ENCODE measurements at places on chromosomes 3 and 15. TPM values are rescaled to one million over a fixed set of nuclear protein-coding genes. Genes with fewer than 3 reads are reported as not detected.

DNA sequence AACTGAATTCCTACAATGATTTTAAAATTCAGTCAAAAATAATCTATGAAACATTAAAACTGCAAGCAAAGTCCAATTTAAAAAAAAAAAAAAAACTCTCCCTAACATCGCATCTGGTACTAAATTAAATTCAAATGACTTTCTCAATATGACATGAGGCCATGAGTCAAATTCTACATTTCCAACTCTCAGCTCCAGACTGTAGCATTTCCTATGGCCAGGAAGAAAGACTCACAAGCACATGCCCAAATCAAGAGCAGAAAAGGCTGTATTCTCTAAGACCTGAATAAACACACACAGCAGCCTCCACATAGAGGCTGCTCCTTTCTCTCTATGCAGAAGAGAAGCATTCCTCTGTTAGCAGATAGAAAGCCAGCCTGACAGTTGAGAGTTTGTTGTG, 729.2 kb downstream of the ROBO1 start:
- no peak overlapping the region for H3K27ac ChIP-seq
- H3K4me3 ChIP-seq: no peak overlapping the region
- no peaks in the 10 kb centered on the region for H3K27me3 ChIP-seq
- no peak for DNase-seq

DNA sequence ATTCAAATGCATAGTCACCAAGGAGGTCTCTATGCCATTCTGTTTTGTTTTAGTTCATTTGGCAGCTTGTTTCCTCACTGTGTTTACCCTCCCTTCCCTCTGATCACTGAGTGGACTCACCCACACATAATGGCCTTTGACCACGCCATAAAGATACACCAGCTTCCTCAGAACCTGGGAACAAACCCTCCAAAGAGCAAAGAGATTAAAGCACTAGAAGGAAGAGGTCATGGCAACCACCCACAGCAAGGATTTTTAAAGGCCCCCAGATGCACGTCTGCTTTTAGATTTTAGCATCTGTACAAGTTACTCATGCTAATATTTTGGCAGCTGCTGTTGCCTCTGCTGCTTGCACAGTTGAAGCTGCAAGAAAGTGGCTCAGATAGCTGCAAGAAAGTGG, 47.9 kb upstream of the CADPS start:
- no peak for DNase-seq
- H3K36me3 ChIP-seq: no peaks in the 10 kb centered on the region
- H3K27me3 ChIP-seq: peaks cover 11% of the 10 kb centered on the region

Gene ZNF80
- not detected for total RNA-seq

DNA sequence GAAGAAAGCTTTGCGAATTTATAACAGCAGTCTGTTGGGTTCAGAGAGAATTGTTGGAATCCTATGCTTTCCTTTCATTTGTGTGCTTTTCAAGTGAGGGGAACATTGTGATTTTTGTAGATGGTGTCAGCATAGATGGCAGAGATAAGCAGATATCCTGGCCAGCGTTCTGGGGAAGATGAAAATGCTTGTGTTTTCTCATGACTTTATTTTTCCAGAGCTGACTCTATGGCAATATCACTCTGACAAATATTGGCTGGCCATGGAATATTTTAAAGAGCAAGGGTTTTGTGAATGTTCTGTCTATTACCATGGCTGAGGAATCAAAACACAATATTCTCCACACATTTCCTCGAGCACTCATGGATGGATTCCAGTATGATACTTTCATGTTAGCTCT, 108.8 kb downstream of the MITF start:
- no peak overlapping the region for H3K4me3 ChIP-seq
- H3K4me1 ChIP-seq: no peaks in the 10 kb centered on the region
- no peaks in the 10 kb centered on the region for H3K36me3 ChIP-seq

DNA sequence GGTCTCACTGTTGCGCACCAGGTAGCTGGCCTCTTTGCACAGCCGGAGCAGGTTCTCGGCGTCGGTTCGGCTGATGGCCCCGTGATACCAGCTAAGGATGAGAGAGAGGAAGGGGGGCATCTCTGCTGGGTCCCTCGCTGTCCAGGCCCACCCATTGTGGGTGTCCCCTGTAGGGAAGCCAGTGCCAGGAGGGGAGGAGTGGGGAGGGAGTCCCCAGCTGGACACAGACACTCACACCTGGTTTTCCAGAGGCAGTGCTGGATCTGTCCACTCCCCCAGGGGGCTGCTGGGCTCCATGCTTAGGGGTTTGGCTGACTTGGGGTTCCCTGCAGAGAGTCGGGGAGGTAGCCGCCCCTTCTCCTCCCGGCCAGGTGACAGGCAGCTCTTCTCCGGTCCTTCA, 15.9 kb downstream of the SHF start:
- no peak for DNase-seq
- no peak overlapping the region for H3K4me3 ChIP-seq
- H3K36me3 ChIP-seq: peaks cover 14% of the 10 kb centered on the region
- H3K4me1 ChIP-seq: peaks cover 4% of the 10 kb centered on the region

DNA sequence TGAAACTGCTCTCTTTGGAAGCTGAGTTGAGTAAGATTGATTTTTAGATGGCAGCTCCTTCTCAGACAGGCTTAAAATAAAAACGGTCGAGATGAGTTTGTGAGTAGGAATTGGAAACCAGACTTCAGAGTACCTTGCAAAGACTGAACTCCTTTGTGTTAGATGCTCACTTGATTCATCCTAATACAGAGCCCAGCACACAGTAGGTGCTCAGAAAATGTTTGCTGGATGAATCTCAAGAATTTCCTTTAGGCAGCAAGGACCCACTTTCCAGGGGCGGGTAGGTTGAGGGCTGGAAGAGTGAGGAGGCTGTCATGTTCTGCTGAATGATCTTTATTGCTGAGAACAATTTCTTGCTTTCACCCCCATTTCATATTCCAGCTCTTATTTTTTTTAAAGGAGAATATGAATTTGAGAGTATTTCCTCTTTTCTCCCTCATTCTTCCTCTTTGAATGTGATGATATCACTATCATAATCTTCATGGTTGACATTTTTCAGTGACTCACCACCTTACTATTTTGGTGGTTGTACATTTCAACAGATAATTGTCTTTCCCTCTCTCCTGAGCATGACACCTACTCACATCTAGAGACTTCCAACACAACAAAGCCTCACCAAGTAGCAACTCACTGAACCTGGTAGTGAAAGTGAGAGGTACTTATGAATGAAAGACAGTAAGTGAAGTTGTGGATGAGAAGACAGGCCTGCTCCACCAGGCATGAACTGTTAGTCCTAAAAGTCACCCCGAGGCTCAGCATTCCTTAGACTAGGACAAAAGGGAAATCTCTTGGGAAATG, 113.3 kb downstream of the PDCD6IP start:
- H3K27ac ChIP-seq: no peak overlapping the region
- H3K36me3 ChIP-seq: no peaks in the 10 kb centered on the region
- no peak for DNase-seq
- H3K4me3 ChIP-seq: no peak overlapping the region

- no peaks in the 10 kb centered on the region for H3K4me1 ChIP-seq
- no peak overlapping the region for H3K4me3 ChIP-seq
- H3K36me3 ChIP-seq: no peaks in the 10 kb centered on the region
- no peak overlapping the region for H3K27ac ChIP-seq
These were observed 12.3 kb upstream of the P2RY14 start for GRCh38 chr3:151290673-151291072.

DNA sequence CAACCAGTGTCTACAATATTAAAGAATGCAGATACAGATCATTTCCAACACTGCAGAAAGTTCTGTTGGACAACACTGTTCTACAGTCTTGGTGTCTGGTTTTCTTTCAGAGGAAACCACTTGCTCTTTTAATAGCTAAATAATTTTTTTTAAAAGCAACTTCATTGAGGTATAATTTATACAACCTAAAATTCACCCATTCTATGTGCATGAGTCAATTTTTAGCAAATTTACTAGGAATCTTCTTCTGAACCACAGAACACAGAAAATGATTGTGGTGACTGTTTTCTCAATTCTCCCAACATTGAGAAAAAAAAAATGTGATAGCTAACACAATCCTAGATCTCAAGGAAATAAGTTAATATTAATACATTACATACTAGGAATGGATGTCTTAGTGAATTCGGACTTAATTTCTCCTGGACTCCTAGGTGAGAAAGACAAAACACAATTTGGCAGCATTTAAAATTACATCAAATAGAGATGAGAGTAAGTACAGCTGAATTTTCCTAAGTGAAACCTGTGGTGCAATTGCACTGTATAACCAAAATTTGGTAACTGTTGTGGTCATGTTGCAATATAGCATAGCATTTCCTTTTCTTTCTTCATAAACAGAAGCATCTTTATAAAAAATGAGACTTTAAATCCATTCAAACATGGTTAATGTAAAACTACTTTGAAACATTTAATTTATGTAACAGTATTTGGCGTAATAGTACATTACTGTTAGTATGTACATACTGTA, 15.3 kb upstream of the PLCL2 start:
- DNase-seq: no peak
- H3K27ac ChIP-seq: no peak overlapping the region
- H3K36me3 ChIP-seq: no peaks in the 10 kb centered on the region
- peaks cover 16% of the 10 kb centered on the region for H3K27me3 ChIP-seq
- H3K4me3 ChIP-seq: no peak overlapping the region

Gene CCDC54
- not detected for total RNA-seq

Gene OCA2
- total RNA-seq: 1.4 TPM

DNA sequence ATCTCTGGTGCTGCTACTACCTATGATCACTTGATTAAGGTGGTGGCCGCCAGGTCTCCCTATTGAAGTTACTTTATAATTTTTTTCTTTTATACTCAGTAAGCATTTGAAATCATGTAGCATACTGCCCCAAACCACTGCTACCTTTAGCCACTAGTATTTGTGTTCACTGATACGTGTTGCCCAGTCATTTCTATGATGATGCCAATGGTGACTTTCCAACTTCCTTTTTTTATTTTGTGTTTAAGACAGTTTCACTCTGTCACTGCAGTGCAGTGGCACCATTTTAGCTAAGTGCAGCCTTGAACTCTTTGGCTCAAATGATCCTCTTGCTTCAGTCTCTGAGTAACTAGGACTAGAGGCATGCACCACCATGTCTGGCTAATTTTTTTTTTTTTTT, 598.2 kb downstream of the NAALADL2 start:
- no peak for DNase-seq
- no peak overlapping the region for H3K27ac ChIP-seq
- H3K4me1 ChIP-seq: no peaks in the 10 kb centered on the region
- H3K4me3 ChIP-seq: no peak overlapping the region

GRCh38 chr15:38696109-38696727, 131.6 kb upstream of the RASGRP1 start:
- H3K4me1 ChIP-seq: no peaks in the 10 kb centered on the region
- H3K27me3 ChIP-seq: peaks cover 8% of the 10 kb centered on the region
- no peaks in the 10 kb centered on the region for H3K36me3 ChIP-seq

- DNase-seq: no peak
- H3K36me3 ChIP-seq: peaks cover 39% of the 10 kb centered on the region
- H3K4me1 ChIP-seq: peaks cover 35% of the 10 kb centered on the region
- H3K4me3 ChIP-seq: no peak overlapping the region
- H3K27me3 ChIP-seq: no peaks in the 10 kb centered on the region
- H3K27ac ChIP-seq: no peak overlapping the region
These were observed 238.7 kb upstream of the BHLHE40 start for GRCh38 chr3:4740397-4741105.

DNA sequence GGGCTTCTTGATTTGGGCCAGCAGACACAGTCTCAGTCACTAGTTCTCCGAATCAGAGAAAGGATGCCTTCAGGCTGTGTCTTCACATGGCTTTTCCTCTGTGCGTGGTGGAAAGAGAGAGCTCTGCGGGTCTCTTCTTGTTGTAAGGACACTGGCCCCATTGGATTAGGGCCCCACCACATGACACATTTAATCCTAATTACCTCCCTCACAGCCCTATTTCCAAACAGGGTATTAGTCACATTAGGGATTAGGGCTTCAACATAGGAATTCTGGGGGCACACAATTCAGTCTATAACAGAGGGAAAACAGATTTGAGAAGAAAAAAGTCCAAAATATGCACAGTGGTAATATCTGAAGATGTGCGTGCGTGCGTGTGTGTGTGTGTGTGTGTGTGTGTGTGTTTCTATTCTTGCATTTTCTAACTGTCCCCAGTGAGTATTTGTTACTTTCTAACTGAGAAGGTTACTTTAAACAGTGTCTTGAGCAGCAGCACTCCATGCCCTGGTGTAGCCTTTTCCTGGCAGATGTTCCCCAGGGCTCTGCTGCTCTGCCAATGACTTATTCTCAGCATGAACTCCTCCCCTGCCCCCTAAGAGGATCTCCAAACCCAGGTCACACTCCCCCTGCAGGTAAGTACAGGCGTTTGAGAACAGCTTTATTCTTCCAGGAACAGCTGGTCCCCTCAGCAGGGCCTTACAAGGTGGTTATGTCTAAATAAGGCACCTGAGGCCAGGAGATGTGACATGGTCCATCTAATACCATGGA, 72.9 kb downstream of the RPL39L start:
- no peak for DNase-seq
- peaks cover 33% of the 10 kb centered on the region for H3K36me3 ChIP-seq
- peaks cover 31% of the 10 kb centered on the region for H3K4me1 ChIP-seq
- H3K4me3 ChIP-seq: no peak overlapping the region

Gene CHL1
- 0.59 TPM for total RNA-seq

Gene SLC51B
- total RNA-seq: 1.2 TPM

Gene BRPF1
- total RNA-seq: 22.6 TPM

- peaks cover 3% of the 10 kb centered on the region for H3K36me3 ChIP-seq
- H3K27ac ChIP-seq: no peak overlapping the region
- H3K4me1 ChIP-seq: no peaks in the 10 kb centered on the region
- H3K27me3 ChIP-seq: no peaks in the 10 kb centered on the region
These were observed 215.9 kb downstream of the GBE1 start for GRCh38 chr3:81545572-81545971.

DNA sequence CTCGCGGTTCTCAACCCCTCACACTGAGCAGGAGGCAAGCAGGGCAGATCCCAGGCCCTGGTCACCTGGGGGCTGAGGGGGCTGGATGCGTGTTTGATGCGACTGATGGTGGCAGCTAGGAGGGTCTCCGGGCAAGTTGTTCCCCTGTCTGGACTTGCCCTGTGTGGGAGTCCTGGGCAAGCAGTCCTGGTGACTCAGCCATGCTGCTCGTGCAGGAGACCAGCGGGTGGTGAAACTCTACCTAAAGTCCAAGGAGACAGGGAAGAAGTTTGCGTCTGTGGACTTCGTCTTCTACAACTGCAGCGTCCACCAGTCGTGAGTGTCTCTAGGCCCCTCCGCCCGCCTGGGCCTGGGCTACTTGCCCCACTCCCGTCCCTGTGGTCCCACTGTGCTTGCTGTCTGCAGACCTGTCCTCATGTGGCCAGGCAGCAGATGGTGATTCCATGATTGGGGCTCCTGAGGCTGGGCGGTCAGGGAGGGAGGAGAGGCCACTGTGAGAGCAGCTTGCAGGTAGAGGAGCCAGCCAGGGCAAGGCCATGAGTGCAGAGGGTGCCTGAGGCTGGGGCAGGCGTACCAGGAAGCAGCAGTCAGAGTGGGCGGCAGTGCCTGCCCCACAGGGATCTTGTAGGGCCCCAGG, 23.1 kb downstream of the PLXNA1 start:
- no peaks in the 10 kb centered on the region for H3K36me3 ChIP-seq
- no peak for DNase-seq
- no peaks in the 10 kb centered on the region for H3K27me3 ChIP-seq
- H3K27ac ChIP-seq: no peak overlapping the region
- H3K4me3 ChIP-seq: no peak overlapping the region
- peaks cover 12% of the 10 kb centered on the region for H3K4me1 ChIP-seq

Gene HES1
- 180 TPM for total RNA-seq
